ENCODE measurements at places on chromosomes 7 and 10. TPM values are rescaled to one million over a fixed set of nuclear protein-coding genes. Genes with fewer than 3 reads are reported as not detected.

DYNC1I1 gene
- total RNA-seq, result 0.54 TPM

CTAGE15 gene
- total RNA-seq, result 0.38 TPM

TFR2 gene
- 0.19 TPM for total RNA-seq

POLD2 gene
- total RNA-seq, result 78.0 TPM

ANKRD30A gene
- total RNA-seq, result not detected

NUTM2A gene
- 0.19 TPM for total RNA-seq

MNX1 gene
- not detected for total RNA-seq

PLXDC2 gene
- total RNA-seq, result 2.4 TPM

SKIDA1 gene
- 0.36 TPM for total RNA-seq

CPXM2 gene
- total RNA-seq, result 5.1 TPM

TAX1BP1 gene
- total RNA-seq, result 81.1 TPM

IL2RA gene
- total RNA-seq, result not detected

DMBT1 gene
- not detected for total RNA-seq

IGF2BP3 gene
- 110 TPM for total RNA-seq

SBDS gene
- 66.7 TPM for total RNA-seq

All from endothelial cell of coronary artery (primary cell).